Panc1 (cell line): ENCODE measurements at places on chromosomes 5 and 9.

GRCh38 chr9:20568400-20568799, 53.9 kb downstream of the MLLT3 start:
- DNase-seq = no peak

- no peak for DNase-seq
These were observed 97.6 kb upstream of the SEMA6A start for GRCh38 chr5:116672203-116672602.

DNA sequence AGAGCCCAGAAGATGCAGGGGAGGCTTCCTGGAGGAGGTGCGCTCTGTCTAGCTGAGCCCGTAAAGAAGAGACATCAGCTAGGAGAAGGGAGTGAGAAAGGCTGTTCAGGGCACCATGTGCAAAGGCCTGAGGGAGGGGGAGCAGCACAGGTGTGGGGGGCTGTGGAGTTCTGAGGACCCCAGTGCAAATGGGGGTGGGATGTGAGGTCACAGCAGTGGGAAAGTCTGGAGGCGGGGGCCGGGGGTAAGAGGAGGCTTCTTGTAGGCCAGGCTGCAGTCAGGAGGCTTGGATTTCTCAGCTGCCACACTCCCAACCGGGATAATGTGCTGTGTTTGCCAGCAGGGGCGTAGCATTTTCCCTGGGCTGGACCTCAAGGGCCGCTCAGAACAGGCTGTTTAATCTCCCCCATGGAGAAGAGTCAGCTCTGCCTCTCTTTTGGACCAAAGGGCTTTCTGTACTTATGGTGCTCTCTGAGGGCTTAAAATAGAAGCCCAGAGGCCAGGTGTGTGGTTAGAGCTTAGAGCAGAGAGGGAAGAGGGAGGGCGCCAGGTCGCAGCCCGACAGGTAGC, 5.7 kb downstream of the NEURL1B start:
- DNase-seq = no peak

- DNase-seq = no peak
These were observed 626 bp upstream of the FST start for GRCh38 chr5:53479590-53480415.

DNA sequence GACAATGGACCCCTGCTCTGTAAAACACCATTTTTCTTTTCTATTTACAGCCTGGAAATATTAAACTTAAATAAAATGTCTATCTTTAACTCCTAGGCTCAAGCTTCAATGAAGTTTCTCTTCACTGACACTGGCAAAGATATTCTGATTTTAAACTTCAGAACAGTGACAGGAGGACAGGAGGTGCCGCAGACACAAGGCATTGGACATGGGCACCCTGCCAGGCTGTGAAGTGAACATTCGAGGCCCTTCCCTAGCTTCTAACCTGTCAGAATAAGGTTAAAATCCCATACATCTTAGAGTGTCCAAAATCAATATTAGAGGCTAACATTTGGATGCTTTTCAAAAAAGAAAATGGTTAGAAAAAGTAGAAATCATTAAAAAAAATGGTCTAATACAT, 9.2 kb downstream of the SEMA5A start:
- DNase-seq = no peak

DNA sequence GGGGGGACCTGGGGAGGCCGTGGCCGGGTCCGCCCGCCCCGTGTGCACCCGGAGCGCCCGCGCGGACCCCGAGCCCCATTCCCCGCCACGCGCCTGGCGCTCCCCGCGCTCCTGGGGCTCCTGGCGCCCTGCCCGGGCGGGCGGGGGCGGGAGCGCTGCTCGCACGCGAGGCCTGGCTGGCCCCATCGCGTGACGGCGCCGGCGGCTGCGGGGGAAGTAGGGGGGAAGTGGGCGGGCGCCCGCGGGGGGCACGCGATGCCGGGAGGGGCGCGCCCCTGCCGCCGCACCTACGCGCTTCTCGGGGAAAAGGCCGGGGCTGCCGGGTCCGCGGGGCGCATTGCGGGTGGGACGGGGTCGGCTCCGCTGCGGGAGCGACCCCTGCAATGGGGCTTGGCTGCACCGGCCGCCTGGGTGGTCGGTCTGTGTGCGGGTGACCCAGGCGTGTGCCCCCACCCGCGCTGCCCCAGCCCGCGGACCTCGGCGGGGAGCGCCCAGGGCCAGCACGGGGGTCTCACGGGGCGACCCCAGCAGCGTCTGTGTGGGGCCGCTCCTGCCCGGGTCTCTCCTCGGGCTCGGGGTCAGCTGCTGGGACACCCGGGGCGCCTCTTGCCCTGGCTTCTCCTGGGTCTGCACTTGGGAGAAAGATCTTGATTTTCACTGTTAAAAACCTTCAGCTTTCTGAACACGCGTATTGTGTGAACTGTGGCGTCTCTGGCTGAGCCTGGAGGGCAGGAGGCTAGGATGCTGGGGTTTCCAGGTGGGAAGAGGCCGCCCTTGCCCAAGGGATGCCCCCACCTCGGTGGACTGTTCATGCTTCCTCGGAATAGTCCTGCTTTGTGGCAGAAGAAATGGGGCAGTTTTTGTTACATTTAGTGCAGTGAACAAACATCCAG, 52.4 kb downstream of the AHRR start:
- no peak for DNase-seq

- DNase-seq = no peak
These were observed 5.8 kb downstream of the GRK6 start for GRCh38 chr5:177432143-177432838.

GRCh38 chr9:5509573-5509972, 758 bp upstream of the PDCD1LG2 start:
- DNase-seq = peak; percentile 25

DNA sequence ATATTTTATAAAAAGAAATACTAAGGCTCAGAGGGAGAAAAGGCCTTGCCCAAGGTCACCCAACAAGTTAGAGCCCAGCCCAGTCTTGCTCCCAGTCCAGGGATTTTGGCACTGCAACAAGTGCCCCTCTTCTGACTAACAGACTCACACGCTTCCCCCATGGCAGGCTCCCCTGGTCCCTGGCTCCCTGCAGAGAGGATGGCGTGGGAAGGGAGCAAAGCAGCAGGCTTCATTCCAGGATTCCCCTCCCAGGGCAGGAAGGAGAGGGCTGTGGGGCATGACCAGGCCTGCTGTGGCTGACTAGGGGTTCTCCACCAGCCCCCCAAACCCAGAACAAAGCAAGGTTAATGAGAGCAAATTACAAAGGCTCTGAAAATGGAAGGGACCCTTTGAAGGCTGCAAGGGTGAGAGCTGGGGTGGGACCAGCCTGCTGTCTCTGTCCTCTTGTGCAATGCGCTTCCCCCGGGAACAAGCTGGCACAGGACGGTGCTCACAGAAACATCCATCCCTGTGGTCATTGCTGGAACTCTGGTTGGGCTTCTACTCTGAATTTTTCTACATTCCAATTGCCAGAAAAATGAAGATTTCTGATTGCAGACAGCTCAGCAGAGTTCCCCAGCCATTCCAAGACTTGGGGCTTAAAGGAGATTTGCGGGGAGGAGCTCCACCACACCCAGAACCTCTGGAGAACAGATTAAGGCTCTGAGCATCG, 37.1 kb upstream of the FAT2 start:
- DNase-seq = no peak

DNA sequence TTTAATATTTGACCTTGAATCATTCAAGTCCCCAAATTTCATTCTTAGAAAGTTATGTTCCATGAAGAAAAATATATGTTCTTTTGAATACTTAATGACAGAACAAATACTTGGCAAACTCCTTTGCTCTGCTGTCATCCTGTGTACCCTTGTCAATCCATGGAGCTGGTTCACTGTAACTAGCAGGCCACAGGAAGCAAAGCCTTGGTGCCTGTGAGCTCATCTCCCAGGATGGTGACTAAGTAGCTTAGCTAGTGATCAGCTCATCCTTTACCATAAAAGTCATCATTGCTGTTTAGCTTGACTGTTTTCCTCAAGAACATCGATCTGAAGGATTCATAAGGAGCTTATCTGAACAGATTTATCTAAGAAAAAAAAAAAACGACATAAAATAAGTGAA, 65.4 kb downstream of the WDR41 start:
- DNase-seq = peak; percentile 10

GRCh38 chr5:150428106-150428876, 15.6 kb upstream of the CD74 start:
- DNase-seq = no peak

DNA sequence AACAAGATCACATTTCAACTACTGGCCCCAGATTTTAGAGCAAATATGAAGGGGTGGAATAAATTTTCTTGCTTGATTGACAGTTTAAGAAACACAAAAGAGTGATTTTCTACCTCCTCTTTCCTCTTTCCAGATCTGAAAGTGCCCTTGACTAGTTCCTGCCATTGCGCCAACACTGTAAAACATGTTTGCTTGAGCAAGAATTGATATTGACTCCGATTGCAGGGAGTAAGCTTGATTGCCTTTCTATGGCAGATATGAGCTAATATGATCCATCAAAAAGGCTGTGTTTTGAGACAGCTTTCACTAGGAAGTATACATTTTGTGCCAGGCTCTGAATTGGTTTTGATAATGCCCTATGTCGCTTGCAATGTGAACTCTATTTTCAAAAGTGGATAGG, 508.8 kb downstream of the SEMA5A start:
- no peak for DNase-seq

DNA sequence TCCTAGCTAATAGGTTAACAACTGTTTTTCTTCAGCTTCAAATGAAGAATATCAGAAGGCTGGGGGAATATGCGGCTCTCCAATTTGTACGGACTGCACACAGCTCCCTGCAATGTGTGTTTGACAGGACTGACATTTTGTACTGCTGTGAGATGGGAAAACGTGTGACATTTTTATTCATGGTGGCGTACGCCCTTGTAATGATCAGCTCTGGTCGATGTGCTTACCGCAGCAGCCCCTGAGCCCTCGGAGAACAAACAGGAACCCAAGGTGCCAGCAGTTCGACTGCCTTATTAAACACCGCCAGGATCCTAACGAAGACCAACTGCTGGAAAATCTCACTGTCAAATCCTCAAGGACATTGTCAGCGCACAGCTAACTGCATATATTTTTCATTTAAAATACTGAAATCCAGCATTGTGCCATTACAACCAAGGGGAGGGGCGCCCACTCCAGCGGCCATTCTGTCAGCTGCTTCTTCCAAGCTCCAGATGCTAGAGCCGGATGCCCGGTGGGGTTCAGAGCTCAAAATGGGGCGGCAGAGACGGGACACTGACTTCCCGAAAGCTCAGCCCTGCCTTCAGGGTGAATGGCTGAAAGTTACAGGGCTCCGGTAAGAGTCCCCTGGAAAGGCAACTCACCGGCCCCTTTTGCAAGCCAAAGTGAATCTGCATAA, 66.8 kb downstream of the CRB2 start:
- no peak for DNase-seq

- DNase-seq = no peak
These were observed 51.2 kb downstream of the MRPS27 start for GRCh38 chr5:72268753-72269410.

- no peak for DNase-seq
These were observed 596.1 kb downstream of the ELAVL2 start for GRCh38 chr9:23229890-23230317.

DNA sequence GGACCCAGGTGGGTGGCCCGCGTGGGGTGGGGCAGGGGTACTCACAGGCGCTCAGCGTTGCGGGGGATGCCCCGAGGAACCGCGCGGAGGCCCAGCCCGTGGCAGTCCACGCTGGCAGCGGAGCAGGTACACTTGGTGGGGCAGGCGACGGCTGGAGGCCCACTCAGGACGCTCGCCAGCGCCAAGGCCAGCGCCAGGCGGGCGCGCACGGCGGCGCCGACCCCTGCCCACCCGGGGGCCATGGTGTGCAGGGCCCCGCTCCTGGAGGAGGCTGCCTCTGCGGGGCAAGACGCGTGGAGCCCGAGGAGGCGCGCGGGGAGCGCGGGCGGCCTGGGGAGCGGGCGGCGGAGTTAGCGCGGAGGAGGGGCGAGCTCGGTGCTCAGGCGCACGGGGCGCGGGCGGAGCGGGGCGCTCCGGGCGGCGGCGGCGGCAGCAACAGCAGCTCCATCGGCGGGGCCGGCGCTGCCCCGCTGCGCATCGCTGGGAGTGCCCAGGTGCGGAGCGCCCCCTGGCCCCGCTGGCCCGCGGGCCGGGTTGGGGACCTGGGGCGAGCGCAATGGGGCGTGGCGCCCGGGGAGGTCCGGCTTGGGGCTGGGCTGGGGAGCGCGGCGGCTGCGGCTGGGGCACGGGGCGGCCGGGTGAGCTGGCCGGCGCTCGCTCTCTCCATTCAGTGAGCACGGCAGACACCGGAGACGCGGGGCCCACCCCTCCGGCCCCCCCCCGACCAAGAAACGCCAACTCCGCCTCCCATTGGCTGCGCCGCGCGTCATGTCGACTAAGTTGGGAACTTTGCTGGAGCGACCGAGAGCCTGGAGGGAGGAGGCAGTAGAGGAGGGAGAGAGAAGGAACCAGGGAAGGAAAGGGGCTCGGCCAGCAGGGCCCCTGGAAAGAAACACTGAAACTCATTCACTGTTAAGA, at the start of gene SLIT3:
TSS of gene SLIT3 (minus strand) at position 672 of the 918 bp plus-strand sequence. CDS start at position 242, 430 bp downstream.
- no peak for DNase-seq

DNA sequence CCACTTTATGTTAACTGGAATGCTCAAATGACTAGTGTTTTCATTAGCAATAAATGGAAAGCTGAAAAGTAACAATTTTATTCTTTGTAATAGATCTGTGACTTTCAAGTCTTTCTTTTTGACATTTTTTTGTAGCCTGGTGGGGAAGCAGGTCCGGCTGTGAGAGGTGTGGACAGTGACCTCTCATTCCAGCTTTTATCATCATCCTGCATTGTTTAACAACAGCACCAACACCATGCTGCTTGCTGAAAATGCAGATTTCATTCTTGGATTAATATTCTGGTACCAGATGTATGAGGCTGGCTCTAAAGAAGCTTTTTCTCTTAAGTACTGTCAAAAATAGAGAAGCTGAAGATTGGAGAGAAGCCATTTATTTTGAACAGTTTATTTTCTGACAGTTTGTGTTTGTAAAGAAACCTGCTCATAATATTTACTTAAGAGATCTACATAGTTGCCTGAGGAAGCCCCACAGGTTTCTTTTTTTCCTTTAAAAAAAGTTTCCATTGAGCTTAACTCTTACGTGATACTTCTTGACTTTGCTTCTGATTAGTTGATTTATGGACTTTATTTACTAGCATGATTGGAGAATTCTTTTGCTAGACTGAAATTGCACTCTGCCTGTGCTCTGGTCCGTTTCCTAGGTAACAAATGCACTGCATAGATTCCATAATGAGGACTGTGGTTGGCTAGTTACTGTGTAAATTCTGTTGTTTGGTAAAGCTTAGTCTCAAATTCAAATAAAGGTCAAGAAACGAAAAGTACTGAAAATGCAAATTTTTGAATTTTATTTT, 3.4 kb downstream of the KIAA1958 start:
- DNase-seq = no peak

GRCh38 chr5:18314192-18314778, 680.0 kb downstream of the TAF11L14 start:
- peak; percentile 30 for DNase-seq

GRCh38 chr5:181153814-181154213, 6.4 kb downstream of the OR2V2 start:
- DNase-seq = no peak

DNA sequence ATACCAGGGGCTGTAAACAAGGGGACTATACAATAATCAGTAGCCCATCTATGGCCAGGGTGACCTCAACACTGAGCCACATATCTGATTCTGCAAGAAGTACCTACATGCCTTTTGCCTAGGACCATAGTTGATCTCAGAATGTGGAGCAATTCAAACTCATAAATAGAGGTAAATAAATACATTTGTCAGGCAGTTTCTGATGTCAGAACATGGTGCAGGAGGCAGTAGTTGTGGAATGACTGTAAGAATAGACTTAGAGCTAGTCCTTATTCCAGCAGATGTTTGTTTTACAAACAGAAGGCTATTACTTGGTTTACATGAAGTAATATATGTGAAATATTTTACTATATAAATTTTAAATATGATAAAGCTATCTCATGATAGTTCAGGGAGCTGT, 330.7 kb upstream of the DAB2 start:
- DNase-seq = no peak

GRCh38 chr9:108709997-108710396, 145.8 kb downstream of the ACTL7B start:
- DNase-seq = no peak

- DNase-seq = no peak
These were observed 344.9 kb downstream of the ENC1 start for GRCh38 chr5:74295676-74296075.
